ENCODE measurements at places on chromosomes 1 and 21.

DNA sequence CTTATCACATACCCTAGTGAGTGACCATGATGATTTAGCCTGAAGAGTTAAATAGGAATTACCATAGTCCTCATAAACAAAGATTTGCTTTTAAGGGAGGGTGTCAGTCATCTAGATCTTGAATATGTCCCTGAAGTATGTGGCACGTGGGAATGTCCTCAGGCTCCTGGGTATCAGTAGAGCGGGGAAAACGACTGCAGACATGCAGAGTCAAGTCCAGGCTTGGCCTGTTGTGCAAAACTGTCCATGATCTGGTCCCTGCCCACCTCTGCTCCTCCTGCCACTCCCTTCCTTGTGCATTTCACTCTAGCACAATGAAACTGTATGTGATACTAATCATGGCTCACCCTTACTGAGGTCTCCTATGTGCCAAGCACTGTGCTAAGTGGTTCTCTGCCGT is 12.9 kb downstream of the MOV10 start:
- peak; percentile 40 for DNase-seq

DNA sequence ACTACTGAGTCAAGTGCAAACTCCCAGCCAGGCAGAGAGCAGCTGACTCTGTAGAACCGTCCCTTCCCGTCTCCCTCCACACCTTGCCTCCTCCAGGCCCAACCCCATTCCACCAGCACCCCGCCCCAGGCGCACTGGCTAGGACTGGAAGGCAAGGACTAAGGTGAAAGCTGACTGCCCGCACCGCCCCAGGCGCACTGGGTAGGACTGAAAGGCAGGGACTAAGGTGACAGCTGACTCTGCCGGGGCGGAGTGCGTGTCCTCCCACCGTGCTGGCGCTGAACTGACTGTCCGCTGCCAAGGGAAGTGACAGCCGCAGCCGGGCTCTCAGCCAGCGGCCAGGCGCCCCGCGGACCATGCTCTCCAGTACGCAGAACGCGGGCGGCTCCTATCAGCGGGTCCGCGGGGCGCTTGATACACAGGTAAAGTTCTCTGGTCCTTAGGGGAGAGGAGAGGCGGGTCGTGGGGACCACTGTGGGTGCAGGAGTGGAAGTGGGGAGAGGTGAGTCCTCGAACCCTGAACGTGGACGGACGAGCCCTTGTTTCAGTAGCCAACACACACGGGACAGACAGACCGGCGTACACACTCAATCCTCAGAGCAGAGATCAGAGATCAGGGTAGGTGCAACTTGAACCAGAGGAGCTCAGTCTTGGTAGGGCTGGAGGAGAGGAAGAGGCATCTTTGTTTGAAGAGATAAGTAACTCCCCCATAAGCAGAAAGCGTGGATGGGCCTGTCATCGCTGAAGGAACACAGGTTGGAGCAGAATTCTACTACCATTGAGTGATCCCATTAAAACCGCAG is 58.0 kb downstream of the RBM11 start:
- DNase-seq: no peak

DNA sequence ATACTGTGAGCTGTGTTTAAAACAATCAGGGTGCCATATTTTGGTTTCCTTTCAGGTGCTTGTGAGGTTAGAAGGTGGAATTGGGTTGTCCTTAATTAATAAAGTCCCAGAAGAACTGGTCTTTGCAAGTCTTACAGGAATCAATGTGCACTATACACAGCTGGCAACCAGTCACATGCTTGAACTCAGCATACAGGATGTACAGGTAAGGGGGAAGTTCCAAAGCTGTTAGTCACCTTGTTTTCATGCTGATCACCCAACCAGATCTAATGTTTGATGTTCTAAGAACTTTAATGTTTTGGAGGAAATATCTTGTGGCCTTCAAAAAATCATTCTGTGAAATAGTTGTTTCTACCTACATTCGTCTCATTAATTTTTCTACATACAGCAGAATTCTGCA is 156.3 kb downstream of the VPS13D start:
- DNase-seq: no peak

- DNase-seq: no peak
Measured at GRCh38 chr1:243968413-243968812, 82.7 kb upstream of the ZBTB18 start.

- DNase-seq: no peak
Measured at GRCh38 chr1:72845381-72845780, 563.0 kb upstream of the NEGR1 start.

DNA sequence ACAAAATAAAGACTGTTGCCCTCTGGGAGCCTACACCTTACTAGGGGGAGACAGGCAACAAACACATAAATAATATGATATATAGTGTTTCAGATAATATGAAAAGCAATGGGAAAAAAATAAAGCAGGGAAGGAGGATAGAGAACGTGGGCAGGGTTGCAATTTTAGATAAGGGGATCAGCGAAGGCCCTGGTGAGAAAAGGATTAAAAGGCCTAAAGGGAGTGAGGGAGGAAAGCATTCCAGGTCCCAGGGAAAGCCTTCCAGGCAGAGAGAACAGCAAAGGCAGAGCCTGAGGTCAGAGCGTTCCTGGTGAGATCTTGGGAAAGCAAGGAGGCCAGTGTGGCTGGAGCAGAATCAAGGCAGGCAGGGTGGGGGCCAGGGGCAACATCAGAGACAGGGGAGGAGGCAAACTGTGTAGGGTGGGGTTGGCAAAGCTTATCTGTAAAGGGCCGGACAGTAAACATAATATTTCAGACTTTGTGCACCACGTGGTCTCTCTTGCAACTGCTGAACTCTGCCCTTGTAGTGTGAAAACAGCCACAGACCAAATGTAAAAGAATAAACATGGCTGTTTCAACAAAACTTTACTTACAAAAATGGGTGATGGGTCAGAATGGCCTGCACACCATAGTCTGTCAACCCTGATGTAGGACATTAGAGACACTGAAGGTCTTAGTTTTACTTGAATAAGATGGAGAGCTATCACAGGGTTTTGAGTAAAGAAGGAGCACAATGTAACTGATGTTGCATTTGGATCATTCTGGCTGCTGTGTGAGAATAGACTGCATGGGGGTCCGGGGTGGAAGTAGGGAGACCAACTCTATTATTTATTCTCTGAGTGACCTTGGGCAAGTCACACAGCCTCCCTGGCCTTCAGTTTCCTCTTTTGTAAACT is 13.3 kb upstream of the CPT2 start:
- no peak for DNase-seq

DNA sequence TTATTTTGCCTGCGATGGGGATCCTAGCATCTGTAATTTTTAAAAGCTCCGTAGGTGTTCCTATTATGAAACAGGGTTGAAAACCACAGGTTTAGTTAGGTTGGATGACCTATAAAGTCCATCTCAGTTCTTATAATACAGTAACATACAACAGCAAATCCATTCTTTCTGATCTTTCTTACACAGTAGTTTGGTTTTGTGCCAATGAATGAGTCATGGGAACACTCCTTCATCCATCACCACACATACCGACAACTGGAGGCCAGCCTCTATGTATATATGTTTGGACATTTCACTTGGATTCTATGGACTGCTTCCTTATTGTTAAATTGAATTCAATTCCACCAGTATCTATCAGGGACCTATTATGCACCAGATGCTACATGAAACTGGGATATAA is 118.4 kb upstream of the L1TD1 start:
- no peak for DNase-seq

DNA sequence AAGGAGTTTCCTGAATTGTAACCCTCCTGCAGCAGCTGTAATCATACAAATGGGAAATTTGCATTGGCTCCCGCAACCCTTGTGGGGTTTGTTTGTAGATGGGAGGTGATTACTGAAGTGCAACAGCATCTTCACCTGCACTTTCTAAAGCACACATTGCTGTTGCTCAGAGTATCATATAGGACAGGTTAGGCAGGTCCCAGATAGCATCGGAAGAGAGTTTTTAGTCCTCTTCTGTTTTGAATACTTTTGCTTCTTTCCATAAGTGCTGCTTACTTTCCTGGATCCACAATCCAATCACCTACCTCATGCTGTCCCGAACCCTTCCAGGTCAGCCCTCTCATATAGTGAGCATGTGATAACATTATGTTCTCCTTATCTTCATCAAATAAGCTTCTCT is 300.4 kb downstream of the PTPRC start:
- no peak for DNase-seq
